ENCODE measurements at places on chromosomes 1 and 21.
A peak's percentile ranks its signal among the peaks of the same experiment; 100 is the strongest.

GRCh38 chr21:42565206-42565810 lies 51.7 kb downstream of the SLC37A1 start:
- H3K36me3 ChIP-seq = peaks cover 30% of the 10 kb centered on the region
- no peaks in the 10 kb centered on the region for H3K4me1 ChIP-seq
- no peak overlapping the region for H3K4me3 ChIP-seq
- no peak for DNase-seq
- H3K27ac ChIP-seq = no peak overlapping the region

DNA sequence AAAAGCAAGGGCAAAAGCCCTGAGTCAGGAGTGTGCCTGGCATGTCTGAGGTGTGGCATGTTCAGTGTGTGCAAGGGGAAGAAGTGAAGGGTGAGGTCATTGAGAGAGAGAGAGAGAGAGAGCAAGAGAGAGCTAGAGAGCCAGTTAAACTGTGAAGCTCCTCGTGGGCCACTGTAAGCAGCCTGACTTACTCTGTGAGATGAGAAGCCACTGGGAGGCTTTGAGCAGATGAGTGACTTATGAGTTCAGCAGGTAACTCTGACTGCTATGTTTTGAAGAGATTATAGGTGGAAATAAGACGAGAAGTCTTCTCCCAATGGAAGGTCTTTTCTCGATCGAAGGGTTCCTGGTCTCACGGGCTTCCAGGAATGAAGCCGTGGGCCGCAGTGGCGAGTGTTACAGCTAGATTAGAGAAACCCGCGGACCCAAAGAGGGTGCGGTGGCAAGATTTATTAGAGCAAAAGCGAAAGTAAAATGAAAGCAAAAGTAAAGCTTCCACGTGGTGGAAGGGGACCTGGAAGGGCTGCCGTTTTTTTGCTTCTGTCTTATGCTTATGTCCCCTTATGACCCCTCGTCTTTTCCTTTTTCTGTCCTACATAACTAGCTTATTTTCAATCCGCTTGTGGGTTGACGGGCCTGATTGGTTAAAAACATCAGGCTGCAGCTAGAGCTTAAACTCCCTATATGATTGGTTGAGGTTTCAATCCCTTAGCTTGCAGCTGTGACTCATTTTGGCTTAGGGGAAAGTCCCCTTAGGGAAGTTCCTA lies 323.1 kb upstream of the FAM78B start:
- peak overlapping the region; percentile 10 for H3K4me3 ChIP-seq
- H3K27me3 ChIP-seq = no peaks in the 10 kb centered on the region
- H3K36me3 ChIP-seq = no peaks in the 10 kb centered on the region
- H3K27ac ChIP-seq = peak overlapping the region; percentile 7

- no peaks in the 10 kb centered on the region for H3K27me3 ChIP-seq
- H3K4me1 ChIP-seq = peaks cover 24% of the 10 kb centered on the region
- H3K4me3 ChIP-seq = no peak overlapping the region
- peak overlapping the region; percentile 58 for H3K27ac ChIP-seq
- peaks cover 50% of the 10 kb centered on the region for H3K36me3 ChIP-seq
These were observed 13.3 kb downstream of the COL6A2 start for GRCh38 chr21:46111193-46111571.

DNA sequence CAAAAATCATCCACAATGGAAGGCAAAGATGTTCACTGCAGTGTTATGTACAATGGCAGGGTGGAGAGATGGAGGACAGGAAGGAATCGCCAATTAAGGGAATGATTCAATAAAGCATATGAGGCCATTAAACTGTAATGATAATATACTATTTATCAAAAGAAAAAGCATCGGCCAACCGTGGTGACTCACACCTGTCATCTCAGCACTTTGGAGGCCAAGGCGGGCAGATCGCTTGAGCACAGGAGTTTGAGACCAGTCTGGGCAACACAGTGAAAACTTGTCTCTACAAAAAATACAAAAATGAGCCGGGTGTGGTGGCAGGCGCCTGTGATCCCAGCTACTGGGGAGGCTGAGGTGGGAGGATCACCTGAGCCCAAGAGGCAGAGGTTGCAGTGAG lies 89.1 kb downstream of the SSBP3 start:
- H3K4me3 ChIP-seq = no peak overlapping the region
- H3K27ac ChIP-seq = no peak overlapping the region
- H3K36me3 ChIP-seq = no peaks in the 10 kb centered on the region

GRCh38 chr21:25464275-25464674 lies 143.0 kb downstream of the MRPL39 start:
- H3K4me3 ChIP-seq = no peak overlapping the region
- no peak overlapping the region for H3K27ac ChIP-seq
- H3K4me1 ChIP-seq = no peaks in the 10 kb centered on the region

- no peaks in the 10 kb centered on the region for H3K36me3 ChIP-seq
- no peak for DNase-seq
- no peak overlapping the region for H3K27ac ChIP-seq
- H3K27me3 ChIP-seq = no peaks in the 10 kb centered on the region
These were observed 1048.3 kb downstream of the AMY1C start for GRCh38 chr1:104797982-104798381.

- H3K27ac ChIP-seq = no peak within 1 kb of the TSS
- H3K4me3 ChIP-seq = no peak within 1 kb of the TSS
- H3K4me1 ChIP-seq = no peaks in the 10 kb centered on the region
- H3K27me3 ChIP-seq = no peaks in the 10 kb centered on the region
- H3K36me3 ChIP-seq = no peaks in the 10 kb centered on the region
- DNase-seq = no peak
These were observed at the start of gene OR14A16 for GRCh38 chr1:247824023-247824422. Gene OR14A16, minus strand, starts transcription at chr1:247824119. Its CDS starts 8,390 bp downstream, at chr1:247815729.

DNA sequence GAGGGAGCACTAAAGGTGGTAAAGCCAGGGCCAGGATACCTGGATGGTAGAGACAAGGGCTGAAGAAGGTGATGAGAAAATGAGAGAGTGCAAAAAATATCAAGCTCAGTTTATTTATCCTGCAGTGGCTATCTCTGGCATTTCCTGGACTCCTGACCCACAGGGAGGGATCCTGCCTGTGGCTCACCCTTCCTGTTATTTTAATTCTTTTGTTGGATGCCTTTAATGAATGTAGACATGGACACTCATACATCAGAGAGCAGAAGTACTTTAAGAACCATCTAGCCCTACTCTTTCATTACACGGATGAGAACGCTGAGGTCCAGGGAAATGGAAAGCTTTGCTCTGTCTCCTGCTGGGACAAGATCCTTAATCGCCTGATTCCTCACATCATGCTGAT lies 20.6 kb downstream of the JUN start:
- no peak overlapping the region for H3K27ac ChIP-seq
- H3K27me3 ChIP-seq = no peaks in the 10 kb centered on the region
- H3K36me3 ChIP-seq = no peaks in the 10 kb centered on the region
- peaks cover 11% of the 10 kb centered on the region for H3K4me1 ChIP-seq
- DNase-seq = no peak

DNA sequence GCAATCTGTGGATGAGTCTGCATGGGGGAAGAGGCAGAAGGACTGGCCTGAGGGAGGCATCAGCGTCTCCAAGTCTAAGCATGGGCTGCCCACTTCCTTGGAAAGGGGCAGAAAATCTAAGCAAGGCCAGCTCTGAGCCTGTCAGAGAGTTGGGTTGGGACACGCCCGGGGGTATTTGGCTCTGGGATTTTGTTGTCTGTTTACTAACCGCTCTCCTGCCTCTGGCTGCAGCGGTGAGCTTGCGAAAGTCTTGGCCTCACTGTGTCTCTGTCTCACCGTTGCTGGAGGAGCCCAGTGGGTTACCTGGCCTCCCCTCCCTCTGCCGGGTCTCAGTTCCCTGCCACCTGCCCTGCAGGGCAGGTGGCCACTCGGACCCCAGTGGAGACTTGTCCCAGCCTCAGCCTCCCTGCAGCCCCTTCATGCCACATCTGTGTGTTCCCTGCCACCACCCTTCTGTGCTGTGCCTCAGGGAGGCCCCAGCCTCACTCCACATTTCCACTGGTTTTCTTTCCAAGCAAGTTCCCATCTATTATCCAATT lies 33.7 kb downstream of the EDN2 start:
- no peak overlapping the region for H3K4me3 ChIP-seq
- no peaks in the 10 kb centered on the region for H3K27me3 ChIP-seq
- H3K36me3 ChIP-seq = no peaks in the 10 kb centered on the region

- no peaks in the 10 kb centered on the region for H3K27me3 ChIP-seq
- no peak overlapping the region for H3K4me3 ChIP-seq
- DNase-seq = no peak
- no peak overlapping the region for H3K27ac ChIP-seq
These were observed 23.4 kb downstream of the COA7 start for GRCh38 chr1:52674497-52675384.
